ENCODE measurements at places on chromosomes 6 and 20.
A peak's percentile ranks its signal among the peaks of the same experiment; 100 is the strongest.

- DNase-seq = peak; percentile 34
Observed at GRCh38 chr20:10603971-10604864, 69.6 kb downstream of the JAG1 start.

DNA sequence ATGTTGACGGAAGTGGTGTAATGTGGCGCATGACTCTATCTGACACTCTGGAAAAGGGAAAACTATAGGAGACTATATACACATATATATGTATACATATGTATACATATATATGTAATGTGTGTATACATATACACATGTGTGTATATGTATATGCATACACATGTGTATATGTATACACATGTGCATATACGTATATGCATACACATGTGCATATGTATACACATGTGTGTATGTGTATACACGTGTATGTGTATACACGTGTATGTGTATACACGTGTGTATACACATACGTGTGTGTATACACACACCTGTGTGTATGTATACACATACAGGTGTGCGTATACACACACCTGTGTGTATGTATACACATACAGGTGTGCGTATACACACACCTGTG, 683.4 kb upstream of the FLRT3 start:
- no peak for DNase-seq

DNA sequence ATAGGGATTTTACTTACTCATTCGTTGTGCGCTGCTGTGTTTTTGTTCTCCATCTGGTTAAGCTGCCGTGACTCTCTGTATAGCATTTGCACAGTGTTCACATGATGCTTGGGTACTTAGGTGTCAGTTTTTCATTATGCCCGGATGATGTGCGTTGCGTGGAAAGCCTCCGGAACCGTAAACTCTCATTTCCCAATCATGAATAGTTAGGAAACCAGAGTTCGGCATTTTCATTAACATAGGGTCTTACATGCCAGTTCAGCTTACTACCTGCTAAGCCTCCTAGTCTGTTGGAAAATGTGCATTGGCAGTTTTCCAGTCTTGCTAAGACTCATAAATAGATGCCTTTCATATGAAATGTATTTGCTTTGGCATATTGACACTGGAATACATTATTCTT, 483.4 kb upstream of the FLRT3 start:
- DNase-seq = no peak

DNA sequence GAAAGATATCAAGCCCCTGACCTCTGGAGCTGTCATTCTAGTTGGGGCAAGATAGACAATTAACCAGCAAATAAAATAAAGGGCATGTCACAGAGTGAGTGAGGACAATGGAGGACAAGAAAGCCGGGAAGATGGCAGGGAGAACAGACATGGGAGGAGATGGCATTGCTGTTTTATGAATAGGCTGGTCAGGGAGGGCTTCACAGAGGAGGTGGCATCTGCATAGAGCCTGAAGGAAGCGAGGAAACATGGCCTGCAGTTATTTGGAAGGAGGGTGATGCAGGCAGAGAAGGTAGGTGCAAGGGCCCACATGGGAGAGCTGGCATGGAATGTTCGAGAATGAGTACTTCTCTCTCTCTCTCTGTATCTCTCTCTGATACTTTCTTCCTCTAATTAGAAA, 63.7 kb downstream of the EFCAB8 start:
- no peak for DNase-seq

DNA sequence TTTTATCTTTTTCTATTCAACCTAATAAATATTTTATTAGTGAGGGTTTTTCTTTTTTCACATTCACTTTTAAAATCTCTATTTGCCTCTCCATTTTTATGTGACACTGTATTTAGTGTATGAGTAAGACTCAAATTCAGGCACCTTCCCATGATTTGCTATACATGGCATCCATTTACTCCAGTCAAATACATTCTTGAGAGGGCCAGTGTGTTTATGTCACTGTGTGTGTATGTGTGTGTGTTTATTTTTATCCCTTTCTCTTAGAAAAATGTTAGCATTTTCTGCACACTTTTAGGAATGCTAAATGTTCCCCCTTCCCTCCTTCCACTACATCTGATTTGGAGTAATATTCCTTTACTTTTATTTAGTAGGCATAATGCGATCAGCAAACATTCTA, 290.0 kb downstream of the PACRG start:
- DNase-seq = no peak

DNA sequence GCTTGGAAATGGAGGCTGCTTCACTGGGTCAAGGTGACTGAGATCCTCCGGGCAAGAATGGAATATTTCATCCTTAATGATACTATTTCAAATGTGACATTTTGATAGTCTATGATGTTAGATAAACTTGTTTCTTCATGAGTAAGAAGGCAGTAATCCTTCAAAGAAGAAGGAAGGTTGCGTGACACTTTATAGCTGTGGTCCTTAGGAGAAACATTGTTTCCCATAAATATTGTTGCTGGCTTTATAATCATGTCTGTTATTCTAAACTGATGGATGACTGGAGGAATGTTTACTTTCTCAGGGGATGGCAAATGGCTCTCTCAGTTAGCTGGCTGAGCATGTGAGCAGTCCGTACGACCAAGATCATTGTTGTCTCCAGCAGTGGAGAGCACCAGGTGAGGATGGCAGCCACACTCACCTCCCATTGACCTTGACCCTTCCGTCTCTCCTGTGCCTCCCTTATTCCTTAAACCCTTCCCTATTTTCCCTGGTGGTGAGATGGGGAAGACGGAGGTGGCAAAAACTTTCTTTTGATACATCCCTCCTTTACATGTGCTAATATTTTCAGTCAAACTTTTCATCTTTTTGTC, 171.2 kb upstream of the OLIG3 start:
- DNase-seq = no peak

GRCh38 chr6:2984738-2985406, 13.5 kb upstream of the SERPINB6 start:
- peak; percentile 41 for DNase-seq

GRCh38 chr20:41367393-41367695, 726 bp upstream of the EMILIN3 start:
- DNase-seq = no peak

- no peak for DNase-seq
Observed at GRCh38 chr20:11426948-11427347, 490.7 kb upstream of the BTBD3 start.

DNA sequence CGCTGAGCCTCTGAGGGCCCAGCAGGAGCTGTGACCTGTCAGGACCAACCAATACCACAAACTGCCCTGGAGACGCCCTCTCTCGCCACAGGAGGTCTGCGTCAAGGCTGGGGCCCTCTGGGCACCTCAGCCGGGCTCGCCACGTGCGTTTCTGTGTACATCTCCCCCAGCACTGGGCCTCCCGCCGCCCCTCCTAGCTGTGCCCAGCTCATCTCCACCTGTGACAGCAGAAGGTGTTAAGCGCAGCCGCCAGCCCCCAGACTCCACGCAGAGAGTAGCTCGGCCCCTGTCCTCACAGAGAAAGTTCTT, 91.4 kb downstream of the TAF4 start:
- no peak for DNase-seq

DNA sequence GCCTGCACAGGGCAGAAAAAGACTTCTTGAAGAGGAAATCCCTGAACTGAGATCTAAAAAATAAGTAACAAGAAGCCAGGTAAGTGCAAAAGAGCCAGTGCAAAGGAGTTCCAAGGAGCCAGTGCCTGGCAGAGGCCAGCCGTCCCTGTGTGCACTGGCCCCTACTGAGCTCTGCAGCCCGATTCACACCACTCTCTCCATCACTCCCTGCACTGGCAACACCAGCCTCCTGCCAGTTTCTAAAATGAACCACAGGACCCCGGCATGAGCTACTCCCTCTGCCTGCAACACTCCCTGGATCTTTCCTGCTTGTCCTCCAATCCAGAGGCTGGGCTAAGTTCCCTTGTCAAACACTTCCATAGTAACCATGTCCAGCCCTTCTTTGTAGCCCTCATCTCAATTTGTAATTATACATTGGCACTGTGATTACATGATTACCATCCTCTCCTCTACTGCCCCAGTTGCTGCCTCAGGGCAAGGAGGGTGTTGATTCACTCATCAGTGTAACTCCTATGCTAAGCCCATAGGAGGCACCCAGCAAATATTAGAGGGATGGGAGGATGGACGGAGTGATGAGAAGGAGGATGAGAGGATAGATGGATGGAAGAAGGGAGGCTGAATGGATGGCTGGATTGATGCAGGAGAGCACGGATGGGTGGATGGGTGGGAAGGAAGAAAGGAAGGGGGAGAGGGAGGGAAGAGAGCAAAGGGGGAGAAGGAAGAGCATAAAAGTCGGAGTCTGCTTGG, 49.3 kb downstream of the SIRPA start:
- DNase-seq = no peak

GRCh38 chr6:84696166-84696565, 68.2 kb downstream of the TBX18 start:
- DNase-seq = no peak

- DNase-seq = no peak
Observed at GRCh38 chr20:9610665-9611064, 96.3 kb downstream of the LAMP5 start.

GRCh38 chr20:63567386-63568169, 6.5 kb downstream of the HELZ2 start:
- DNase-seq = no peak

DNA sequence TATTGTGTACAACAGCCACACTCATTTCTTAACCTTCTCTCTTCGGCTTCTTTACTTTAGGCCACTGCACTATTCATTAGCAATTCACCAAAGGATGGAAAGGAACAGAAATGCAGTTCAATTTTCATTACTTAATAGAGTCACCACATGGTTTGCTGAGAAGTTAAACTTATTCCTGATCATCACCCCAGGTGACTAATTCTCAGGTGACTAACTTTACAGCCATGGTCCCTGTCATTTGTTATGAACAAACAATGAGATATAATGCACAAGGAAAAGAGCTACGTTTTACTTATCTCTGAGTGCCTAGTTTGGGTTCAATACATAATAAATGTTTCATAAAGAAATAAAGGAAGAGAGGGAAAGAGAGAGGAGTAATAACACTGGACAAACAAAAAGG, 45.8 kb upstream of the DST start:
- DNase-seq = peak; percentile 48

- no peak for DNase-seq
Observed at GRCh38 chr6:122408702-122409458, 9.4 kb downstream of the HSF2 start.

GRCh38 chr6:39804466-39805065, 12.4 kb downstream of the DAAM2 start:
- DNase-seq = no peak

DNA sequence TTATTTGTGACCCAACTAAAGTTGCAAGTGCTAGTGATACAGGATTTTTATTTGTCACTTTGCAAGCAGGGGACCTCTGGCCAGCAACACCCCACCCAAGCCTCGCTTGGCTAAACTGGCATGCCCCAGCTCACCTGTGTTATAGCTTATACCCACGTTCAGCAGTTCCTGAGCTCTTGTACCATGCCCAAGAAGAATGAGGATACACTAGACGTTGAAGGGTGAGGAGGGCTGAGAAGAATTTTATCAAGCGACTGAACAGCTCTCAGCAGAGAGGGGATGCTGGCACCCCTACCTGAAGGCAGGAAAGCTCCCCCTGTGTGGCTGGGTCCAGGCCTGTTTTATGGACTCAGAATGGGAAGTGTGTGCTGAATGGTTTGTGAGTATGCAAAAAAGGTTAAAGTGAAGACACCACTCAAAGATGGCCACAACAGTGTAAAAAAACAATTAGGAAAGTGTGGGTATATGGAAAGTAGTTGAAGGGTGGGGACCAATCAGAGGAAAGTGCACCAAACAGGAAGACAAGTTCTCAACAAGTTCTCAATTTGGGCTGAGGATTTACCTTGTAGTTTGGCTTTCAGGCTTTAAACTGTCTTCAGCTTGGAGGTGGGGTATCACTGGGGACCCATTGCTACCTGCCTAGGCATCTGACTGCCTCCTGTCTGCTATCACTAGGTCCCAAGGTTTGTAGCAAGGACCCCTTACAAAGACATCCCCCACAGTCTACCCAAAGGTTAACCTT, 15.0 kb downstream of the BTN2A1 start:
- no peak for DNase-seq

DNA sequence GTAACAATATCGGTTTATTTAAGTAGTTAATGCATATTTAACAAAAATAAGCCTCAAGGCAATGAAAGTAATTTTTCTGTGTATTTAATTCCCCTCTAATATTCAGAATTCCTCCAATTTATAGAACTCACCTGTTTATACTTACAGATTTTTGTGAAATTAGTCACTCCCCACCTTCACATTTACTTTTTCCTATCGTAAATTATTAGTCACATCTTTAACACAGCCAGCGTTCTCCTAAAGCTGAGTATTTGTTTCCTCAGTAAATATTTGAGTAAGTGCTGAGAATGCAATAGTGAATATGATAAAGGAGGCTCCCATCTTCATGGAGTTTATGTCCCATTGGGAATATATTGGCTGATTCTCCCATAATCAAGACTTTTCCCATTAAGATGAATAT, 88.0 kb downstream of the SYCP2 start:
- DNase-seq = no peak

GRCh38 chr6:159806021-159806458, 6.0 kb downstream of the PNLDC1 start:
- DNase-seq = no peak

- DNase-seq = no peak
Observed at GRCh38 chr20:5665417-5665816, 84.8 kb upstream of the SHLD1 start.

- DNase-seq = no peak
Observed at GRCh38 chr6:41676431-41676830, 38.2 kb downstream of the MDFI start.

DNA sequence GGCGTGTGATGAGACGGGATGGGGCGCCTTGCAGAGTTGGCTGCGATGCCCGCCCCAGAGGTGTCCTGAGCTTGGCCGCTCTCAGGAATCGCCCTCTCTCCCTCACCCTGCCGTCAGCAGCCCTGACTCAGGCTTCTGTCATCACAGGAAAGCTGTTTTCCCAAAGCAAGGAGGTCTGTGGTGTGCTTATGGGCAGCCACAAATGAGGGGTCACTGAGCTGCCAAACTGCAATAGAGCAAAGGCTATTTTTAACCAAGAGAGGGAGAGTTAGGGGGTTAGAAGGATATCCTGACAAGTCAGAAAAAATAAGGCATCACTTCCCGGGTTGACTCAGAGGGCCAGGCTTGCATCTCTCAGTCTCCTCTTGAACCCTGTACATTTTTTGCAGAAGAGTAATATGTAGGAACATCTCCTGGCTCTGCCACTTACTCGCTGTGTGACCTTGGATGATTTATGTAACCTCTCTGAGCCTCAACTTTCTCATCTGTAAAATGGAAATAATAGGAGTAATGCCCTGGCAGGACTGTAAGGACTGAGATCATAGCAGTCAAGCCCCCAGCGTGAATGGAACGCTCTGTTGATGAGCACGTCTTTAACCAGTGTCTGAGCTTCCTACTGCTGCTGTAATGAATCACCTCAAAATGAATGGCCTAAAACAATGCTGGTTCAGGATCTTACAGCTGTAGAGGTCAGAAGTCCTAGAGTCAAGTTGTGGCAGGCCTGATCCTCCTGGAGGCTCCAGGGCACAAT, 181.9 kb downstream of the NFATC2 start:
- DNase-seq = no peak

- no peak for DNase-seq
Observed at GRCh38 chr20:40282541-40282940, 406.5 kb downstream of the MAFB start.
